ENCODE measurements at places on chromosomes 7 and 10.

DNA sequence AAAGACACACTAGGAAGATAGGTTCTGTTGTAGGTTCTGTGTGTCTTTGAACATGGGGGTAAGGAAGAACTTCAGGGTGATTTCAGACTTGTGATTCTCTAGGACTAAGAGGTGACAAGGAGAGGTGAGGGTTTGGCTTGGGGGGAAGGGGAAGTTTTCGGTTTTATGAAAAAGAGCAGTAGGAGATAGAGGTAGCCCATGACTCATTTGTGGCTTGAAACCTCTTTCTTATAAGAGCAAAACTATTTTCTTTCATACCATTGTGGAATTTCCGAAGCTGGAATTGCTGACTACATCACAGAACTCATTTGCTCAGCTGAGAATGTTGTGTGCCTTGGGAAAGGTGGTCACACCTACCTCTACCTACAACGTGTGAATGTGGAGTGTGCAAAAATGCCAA is 39.6 kb upstream of the IKZF1 start:
- no peak for DNase-seq

DNA sequence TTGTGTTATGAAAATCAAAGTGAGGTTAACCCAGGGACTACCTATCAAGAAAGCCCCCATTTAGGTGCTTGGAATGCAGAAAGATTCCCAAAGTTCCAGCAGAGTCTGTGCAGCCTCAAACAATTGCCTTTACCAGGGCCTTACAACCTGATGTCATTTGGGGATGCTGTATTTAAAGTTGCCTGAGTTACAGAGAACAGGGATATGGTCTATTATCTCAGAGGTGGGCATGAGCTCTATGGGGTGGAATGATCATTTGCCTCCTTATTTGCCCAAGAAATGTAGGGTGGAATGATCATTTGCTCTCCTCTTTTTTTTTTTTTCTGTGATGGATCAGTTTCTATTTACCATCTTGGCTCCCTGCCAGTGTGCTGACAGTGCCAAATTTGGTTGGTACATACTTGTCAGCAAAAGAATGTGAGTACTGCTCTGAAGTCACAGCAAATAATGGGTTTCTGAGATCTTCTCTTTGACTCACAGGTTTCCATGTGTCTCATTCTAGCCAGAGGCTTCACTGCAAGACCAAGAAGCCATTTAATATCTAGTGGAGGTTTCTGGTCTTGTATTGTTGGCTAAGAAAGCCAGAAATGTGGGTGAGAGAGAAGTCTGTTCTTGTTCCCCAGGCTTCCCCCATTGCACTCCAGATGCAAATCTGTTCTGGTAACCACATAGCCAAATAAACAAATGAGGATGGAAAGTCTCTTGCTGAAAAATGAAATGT is 45.5 kb upstream of the ZNRF2 start:
- DNase-seq: no peak

DNA sequence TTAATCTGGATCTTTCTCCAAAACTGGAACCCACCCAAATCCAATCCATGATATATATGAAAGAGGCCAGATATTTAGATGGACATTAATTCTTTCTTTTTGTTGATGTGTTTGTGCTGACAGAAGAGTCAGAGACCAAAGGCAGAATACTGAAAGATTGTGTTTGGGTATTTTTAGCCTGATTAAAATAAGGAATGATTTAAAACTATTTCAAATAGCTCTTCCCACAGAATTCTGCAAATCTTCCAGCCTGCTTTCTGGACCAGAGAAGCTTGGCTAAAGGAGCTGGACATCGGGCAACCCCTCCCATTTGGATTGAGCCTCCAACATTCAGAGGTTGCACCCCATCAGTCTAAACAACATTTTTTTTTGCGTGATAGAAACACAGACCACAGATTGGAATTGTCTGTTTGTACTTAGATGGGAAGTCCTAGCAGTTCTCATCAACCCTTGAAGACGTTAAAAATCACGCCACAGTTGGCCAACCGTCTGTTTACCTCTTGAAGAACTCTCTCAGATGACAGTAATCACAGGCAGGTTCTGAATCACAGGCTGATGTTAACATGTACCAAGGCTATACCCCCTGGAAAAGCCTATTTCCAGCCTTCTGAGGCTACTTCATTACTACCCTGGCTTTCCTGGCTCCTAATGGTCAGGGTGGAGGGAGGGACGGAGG is 155.2 kb upstream of the NRP1 start:
- no peak for DNase-seq

- no peak for DNase-seq
Measured at GRCh38 chr7:76086070-76086469, 38.2 kb downstream of the MDH2 start.

DNA sequence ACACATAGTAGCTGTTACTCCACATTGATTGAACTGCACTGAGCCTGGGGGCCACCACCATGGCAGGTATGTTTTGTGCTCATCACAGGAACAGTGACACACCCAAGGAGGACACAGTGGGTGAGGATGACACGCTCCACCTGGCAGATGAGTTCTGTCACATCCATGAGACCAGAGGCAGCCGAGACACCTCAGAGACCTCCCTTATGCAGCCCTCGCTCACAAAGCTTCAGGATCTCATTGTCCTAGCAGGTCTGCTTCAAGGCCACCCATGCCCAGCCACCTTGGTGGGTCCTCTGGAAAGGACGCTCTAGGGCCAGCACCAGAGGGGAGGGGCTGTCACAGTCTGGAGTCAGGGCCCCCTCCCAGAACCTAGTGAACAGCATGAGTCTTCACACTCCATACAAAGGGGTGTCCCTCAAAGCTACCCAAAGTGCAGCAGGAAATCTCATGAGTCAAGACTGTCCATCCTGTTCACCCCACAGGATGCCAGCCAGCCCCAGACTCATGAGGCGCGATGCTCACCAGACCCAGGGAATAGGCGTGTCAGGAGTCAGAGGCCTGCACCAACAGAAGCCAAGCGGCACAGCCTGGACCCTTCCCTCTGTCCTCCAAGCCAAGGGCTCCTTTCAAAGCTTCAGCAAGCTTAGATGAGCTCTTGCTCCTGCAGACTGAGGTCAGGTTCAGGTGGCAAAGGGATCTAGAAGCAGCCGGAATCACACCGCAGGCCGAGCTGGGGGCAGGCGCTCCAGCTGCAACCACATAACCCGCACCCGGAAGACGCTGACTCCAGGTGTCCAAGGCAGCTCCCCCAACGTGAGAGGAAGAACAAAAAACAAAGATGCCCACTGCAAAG is 9.6 kb downstream of the FAM53B start:
- no peak for DNase-seq

- DNase-seq: no peak
Measured at GRCh38 chr10:5917305-5917704, 27.3 kb downstream of the FBH1 start.

Data from stimulated activated CD4-positive, alpha-beta T cell treated with anti-CD3 and anti-CD28 coated beads, TNF-alpha, amount 100 ng/mL, for 1 hour (primary cell).